Liver (tissue), 10 donors: ENCODE measurements at places on chromosomes 12 and 14. TPM values are rescaled to one million over a fixed set of nuclear protein-coding genes. Genes with fewer than 3 reads are reported as not detected.

DNA sequence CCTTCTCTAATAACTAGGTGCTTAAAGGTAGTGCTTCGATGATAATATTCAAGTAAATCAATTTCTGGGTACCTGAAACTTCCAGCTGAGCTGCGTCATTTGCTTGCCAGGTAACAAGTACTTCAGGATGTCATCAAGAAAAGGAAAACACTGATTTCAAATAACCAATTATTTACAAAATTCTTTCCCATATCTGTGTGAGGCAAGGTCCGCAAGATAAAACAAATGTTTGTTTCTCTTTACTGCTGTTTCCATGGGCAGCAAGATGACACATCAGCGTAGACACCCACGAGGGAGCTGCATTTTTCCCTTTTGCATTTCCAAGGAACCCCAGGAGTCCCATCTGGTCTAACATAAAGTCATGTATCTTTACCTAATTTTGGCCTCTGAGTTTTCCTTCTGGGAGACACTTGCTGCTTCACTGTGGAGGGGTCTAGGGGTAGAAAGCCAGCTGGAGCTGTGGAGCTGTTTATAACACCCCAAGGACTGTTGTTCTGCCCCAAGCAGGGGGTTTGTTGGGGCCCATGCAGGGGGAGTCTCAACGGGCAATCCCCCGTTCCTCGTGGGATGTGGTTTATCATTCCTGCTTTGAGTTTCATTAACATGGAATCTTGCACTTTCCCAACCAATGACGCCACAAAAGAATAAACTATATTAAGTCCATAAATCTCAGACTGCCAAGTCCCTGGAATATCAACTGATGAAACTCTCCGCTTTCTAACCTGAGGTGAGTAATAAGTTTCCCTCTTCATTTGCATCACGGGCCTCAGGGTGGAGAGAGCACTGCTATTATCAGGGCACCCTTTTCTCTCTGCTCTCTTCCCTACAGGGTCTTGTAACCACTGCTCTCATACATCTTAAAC lies 112.8 kb upstream of the PELI2 start:
- H3K27ac ChIP-seq: no peak overlapping the region
- no peaks in the 10 kb centered on the region for H3K36me3 ChIP-seq
- DNase-seq: no peak
- no peaks in the 10 kb centered on the region for H3K27me3 ChIP-seq

ADCY4 gene
- total RNA-seq: 7.2 TPM

HELB gene
- total RNA-seq: 4.3 TPM

MANSC4 gene
- total RNA-seq: not detected

NGB gene
- total RNA-seq: not detected

DNA sequence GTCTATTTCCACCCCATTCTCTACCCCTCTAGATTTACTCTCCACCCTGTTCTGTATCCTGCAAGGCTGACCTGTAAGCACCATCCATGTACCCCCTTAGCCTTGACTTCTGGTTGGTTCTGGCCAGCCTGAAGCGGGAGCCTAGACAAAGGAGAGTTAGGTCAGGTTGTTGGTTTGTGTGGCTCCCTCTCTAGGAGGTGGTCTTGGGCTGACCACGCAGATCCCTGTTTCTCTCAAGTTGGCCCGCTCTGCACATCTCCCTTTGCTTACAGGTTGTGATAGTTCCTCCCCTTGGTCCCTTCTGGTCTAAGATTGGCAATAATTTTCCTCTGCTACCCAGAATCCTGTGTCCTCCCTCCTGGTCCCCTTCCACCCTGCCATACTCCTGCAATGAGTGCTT lies 38.3 kb upstream of the RBM19 start:
- no peak for DNase-seq
- no peaks in the 10 kb centered on the region for H3K4me1 ChIP-seq
- no peaks in the 10 kb centered on the region for H3K27me3 ChIP-seq
- no peaks in the 10 kb centered on the region for H3K36me3 ChIP-seq

DNA sequence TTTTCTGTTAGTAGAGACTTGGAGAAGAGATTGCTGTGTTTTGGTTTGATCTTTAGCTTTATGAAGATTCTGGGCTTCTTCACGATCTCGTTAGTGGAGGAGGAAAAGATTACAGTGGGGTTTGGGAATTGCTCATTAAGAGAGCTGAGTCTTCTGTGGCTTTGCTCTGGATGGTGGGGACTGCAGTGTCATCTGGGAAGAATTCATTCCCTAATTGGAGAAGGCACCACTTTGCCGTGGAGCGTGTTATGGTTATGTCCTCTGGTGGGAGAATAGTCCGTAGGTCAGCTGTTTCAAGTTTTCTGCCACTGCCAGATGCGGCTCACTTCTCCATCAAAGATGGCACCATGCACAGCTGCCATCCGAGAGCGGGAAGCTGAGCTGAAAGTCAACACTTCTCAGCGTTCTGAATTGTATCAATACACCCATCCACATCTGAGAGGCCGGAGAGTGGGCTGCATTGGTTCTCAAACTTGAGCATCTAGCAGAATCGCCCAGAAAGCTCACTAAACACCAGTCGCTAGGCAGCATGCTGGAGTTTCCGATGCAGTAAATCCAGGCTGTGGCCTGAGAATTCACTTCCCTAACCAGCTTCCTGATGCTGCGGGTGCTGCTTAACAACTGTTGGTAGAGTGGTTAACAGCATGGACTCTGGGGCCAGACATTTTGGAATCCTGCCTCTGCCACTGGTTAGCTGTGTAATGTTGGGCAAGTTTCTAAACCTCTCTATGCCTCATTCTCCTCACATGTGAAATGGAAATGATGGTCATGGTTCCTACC lies 117.8 kb downstream of the PLXNC1 start:
- no peaks in the 10 kb centered on the region for H3K4me1 ChIP-seq
- H3K4me3 ChIP-seq: no peak overlapping the region

DNA sequence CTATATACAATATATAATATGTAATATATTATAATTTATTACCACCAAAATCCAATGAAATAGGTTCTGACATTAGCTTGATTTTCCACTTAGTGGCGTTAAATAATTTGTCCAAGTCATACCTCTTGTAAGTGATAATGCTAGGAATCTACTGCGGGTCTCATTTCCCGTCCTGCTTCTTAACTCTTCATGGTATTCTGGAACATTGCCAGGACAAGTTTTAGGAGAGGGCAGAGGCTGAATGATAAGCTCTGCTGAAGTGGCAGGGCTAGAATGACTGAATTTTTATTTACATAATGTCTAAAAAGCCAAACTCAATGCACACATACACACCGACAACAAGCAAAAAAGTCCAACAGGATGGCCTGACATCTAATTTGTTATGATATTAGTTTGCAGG lies 70.4 kb upstream of the PTPRQ start:
- no peaks in the 10 kb centered on the region for H3K4me1 ChIP-seq
- no peak for DNase-seq
- H3K4me3 ChIP-seq: no peak overlapping the region
- H3K27me3 ChIP-seq: no peaks in the 10 kb centered on the region

DNA sequence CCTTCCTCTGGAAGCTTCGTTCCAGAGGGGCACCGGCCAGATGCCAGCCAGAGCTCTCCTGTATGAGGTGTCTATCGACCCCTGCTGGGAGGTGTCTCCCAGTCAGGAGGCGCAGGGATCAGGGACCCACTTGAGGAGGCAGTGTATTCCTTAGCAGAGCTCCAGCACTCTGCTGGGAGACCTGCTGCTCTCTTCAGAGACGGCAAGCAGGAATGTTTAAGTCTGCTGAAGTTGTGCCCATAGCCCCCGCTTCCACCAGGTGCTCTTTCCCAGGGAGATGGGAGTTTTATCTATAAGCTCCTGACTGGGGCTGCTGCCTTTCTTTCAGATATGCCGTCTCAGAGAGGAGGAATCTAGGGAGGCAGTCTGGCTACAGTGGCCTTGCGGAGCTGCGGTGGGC lies 22.2 kb upstream of the NAV3 start:
- no peaks in the 10 kb centered on the region for H3K4me1 ChIP-seq
- H3K36me3 ChIP-seq: no peaks in the 10 kb centered on the region
- no peak overlapping the region for H3K4me3 ChIP-seq
- no peaks in the 10 kb centered on the region for H3K27me3 ChIP-seq
- no peak for DNase-seq
- no peak overlapping the region for H3K27ac ChIP-seq

DNA sequence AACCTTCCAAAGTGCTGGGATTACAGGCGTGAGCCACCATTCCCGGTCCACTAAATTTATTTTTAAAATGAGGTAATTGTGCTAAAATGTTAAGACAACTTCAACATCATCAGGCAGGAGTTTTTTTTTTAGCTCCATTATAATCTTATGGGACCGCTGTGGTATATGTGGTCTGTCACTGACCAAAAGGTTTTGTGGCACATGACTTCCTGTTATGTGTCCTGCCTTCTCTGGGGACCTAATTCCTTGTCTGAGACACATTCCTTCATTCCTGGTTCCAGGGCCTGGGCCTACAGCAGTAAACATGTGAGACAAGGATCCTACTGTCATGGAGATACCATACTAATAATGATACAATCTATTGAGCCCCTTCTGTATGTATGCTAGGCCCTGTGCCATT lies 4.9 kb downstream of the TEX52 start:
- H3K36me3 ChIP-seq: no peaks in the 10 kb centered on the region
- no peak overlapping the region for H3K4me3 ChIP-seq
- H3K27ac ChIP-seq: no peak overlapping the region
- no peak for DNase-seq
- H3K27me3 ChIP-seq: no peaks in the 10 kb centered on the region

- H3K4me1 ChIP-seq: no peaks in the 10 kb centered on the region
- H3K36me3 ChIP-seq: no peaks in the 10 kb centered on the region
- H3K4me3 ChIP-seq: no peak overlapping the region
Observed at GRCh38 chr12:67220065-67220464, 49.1 kb upstream of the CAND1 start.

DNA sequence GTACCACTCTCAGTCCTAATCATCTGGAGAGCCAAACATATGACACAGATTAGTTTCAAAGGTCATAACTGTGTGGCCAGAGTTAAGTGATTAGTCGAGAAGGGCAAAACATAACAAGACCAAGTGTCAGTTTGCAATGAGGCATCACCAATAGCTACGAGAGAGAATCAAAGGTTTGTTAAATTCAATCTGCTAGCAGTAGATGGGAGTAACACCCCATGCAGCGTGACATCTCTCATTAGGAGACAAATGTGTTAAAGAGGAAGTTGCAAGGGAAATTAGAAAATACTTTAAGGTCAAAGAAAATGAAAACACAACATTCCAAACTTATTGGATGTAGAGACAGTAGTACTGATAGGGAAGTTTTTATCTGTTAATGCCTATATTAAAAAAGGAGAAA lies 135.7 kb upstream of the SYT10 start:
- DNase-seq: no peak
- no peaks in the 10 kb centered on the region for H3K36me3 ChIP-seq

DNA sequence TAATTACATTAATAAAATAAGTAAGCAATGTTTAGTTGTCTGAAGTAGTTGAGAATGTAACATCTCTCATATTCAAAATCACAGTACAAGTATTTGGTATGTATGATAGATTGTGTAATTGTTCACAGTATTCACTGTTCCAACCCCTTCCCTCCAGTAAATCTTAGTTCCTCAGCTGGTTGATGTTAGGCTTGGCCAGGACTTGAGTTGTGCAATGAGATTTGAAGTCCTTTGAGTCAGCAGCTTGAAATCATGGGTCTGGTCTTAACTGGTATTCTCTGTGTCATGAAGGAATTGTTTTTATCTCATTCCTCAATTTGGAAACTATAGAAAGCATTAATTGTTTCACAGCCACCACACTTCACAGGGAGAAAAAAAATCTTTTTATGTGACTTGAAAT lies 477.1 kb downstream of the FSCB start:
- no peak overlapping the region for H3K4me3 ChIP-seq
- no peaks in the 10 kb centered on the region for H3K27me3 ChIP-seq
- H3K36me3 ChIP-seq: no peaks in the 10 kb centered on the region
- DNase-seq: no peak
- H3K27ac ChIP-seq: no peak overlapping the region
- no peaks in the 10 kb centered on the region for H3K4me1 ChIP-seq

GRCh38 chr14:48725051-48725734 lies 861.0 kb downstream of the RPS29 start:
- no peak for DNase-seq
- H3K27ac ChIP-seq: no peak overlapping the region

DNA sequence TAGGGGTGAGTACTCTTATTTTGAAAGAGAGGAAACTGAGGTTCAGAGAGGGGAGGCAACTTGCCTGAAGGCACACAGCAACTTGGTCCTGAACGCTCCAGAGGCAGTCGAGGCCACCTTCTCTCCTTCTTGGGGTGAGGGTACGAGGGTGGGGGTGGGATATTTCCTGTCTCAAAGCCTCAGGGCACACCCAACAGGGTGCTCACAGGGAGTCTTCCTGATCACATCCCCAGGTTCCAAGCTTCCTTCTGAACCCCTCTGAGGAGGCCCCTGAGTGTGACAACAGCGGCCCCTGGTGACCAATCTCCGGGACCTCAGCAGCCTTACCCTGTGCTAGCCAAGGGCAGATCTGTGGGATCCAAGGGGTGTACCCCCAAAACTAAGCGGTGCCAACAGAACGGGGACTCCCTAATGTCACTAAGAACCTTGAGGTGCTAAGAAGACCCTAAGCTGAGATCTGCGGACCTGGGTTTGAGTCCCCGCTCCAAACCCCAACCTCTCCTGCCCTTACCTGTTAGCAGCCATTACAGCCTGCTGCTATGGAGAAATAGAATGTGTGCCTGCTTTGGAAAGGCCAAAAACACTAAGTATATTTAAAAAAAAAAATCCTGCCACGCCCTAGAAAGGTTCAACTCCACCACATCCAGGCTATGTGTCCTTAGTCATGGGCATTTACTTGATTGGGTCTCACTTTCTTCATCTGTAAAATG lies 57.9 kb downstream of the TRPV4 start:
- H3K27ac ChIP-seq: no peak overlapping the region
- no peaks in the 10 kb centered on the region for H3K27me3 ChIP-seq
- H3K36me3 ChIP-seq: no peaks in the 10 kb centered on the region
- no peak overlapping the region for H3K4me3 ChIP-seq
- peak; percentile 84 for DNase-seq

GRCh38 chr14:72715850-72716228 lies 178.1 kb downstream of the DPF3 start:
- no peaks in the 10 kb centered on the region for H3K27me3 ChIP-seq
- H3K36me3 ChIP-seq: no peaks in the 10 kb centered on the region
- H3K27ac ChIP-seq: no peak overlapping the region
- no peak for DNase-seq
- no peaks in the 10 kb centered on the region for H3K4me1 ChIP-seq

KRT74 gene
- not detected for total RNA-seq

CD27 gene
- 0.67 TPM for total RNA-seq
